CD8-positive, alpha-beta T cell (primary cell): ENCODE measurements at places on chromosomes 5 and 9.
A peak's percentile ranks its signal among the peaks of the same experiment; 100 is the strongest.

GRCh38 chr9:89720696-89721175 is 115.9 kb downstream of the GADD45G start:
- DNase-seq = no peak

DNA sequence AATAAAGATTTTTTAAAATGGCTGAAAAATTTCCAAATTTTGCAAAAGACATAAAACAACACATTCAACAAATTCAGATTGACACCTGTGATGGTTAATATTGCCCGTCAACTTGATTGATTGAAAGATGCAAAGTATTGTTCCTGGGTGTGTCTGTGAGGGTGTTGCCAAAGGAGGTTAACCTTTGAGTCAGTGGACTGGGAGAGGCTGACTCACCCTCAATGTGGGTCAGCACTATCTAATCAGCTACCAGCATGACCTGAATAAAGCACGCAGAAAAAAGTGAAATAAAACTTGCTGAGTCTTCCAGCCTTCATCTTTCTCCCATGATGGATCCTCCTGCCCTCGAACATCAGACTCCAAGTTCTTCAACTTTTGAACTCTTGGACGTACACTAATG is 868.0 kb upstream of the CTNND2 start:
- no peak for DNase-seq

DNA sequence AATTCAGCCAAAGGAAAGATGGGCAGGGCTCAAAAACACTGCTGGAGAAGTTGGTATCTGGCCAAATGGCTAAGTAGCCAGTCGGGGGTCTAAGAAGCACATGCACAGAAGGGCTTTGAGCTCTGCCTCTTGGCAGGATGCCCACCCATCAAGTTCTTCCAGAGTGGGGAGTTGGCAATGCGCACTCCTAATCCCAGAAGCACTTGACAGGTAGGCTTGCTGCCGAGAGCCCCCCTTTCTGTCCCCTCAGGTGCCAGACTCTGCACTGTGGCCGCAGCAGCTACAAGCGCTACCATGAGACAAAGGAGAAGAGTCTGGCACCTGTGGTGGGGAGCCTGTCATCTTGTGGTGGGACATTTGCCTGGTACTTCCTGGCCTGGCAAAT is 252.9 kb upstream of the SLC24A2 start:
- peak; percentile 56 for DNase-seq

GRCh38 chr9:90127923-90128322 is 514.7 kb downstream of the DIRAS2 start:
- no peak for DNase-seq

DNA sequence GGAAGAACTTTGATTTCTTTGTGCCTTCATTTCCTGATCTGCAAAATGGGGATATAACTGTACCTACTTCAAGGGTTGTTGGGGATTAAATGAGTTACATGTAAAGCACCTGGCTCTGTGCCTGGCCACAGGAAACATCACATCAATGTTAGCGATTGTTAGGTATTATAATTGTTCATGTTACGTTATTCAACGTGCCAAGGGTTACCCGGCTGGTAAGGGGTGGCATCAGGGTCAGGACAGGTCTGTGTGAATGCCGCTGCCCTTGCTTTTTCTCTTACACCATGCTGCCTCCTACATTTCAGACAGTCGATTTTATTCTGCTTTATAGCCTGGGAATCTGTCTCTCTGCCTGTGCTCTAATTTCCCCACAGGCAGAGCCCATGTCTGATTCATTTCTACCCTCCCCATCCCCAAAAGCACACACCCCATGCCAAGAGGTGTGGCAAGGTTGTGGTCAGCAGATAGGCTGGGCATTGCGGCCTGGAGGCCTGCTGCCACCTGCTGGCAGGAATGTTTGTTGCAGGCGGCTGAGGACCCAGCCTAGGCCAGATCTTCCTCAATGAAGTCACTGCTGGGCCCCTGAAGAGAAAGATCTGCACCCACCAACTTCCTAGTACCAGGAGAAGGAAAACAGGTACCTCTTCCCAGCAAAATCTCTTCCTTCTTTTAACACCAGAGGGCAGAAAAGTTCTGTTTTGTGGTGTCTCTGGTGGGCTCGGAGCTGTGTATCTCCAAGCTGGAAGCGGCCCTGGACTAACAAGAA is 5.3 kb downstream of the ANKS6 start:
- peak; percentile 72 for DNase-seq

- DNase-seq = no peak
These were observed 59.1 kb upstream of the GLIS3 start for GRCh38 chr9:4359016-4359415.

GRCh38 chr9:75039801-75040200 is 11.7 kb upstream of the CARNMT1 start:
- no peak for DNase-seq

GRCh38 chr5:147691130-147691529 is 91.4 kb downstream of the JAKMIP2 start:
- DNase-seq = no peak
